Karpas-422 (cell line): ENCODE measurements at places on chromosomes 2 and 18. TPM values are rescaled to one million over a fixed set of nuclear protein-coding genes. Genes with fewer than 3 reads are reported as not detected.

Gene FOXI3
- not detected in 2 replicates for total RNA-seq

Gene CDH19
- not detected in 2 replicates for total RNA-seq

DNA sequence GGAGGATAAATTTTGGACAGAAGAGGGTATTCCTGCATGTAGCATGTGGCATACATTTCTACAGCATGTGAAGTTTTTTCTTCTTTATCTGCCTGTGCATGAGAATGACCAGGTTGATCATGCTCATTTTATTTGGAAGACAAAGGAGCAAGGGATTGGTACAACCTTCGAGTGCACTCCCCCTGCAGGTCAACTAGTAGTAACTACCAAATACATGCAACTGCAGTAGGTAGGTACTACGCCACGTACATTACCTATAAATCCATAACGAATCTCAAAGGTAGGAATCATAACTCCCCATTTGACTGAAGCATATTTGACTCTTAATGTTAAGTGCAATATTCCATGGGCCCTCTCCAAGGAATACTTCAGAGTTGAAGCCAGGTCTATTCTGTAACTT, 763.9 kb downstream of the TSN start:
- DNase-seq, result peak; percentile 66

DNA sequence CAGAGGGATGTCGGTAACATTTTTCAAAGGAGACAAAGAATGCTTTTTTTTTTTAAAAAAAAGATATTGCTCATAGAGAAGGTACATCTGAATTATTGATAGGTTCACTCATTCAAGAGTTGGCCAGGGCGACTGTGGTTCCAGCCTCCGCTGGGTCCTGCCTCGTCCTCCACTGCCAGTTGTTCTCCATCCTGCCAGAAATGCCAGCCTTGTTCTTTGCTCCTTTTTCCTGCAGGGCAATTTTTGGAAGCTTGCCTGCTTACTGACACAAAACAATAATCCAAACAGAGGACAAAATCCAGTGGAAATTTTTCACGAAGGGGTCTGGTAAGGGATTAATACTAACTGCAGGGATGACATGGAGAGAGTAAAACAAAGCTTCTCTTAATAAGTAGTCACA, 1113.0 kb downstream of the CBLN2 start:
- DNase-seq, result no peak

DNA sequence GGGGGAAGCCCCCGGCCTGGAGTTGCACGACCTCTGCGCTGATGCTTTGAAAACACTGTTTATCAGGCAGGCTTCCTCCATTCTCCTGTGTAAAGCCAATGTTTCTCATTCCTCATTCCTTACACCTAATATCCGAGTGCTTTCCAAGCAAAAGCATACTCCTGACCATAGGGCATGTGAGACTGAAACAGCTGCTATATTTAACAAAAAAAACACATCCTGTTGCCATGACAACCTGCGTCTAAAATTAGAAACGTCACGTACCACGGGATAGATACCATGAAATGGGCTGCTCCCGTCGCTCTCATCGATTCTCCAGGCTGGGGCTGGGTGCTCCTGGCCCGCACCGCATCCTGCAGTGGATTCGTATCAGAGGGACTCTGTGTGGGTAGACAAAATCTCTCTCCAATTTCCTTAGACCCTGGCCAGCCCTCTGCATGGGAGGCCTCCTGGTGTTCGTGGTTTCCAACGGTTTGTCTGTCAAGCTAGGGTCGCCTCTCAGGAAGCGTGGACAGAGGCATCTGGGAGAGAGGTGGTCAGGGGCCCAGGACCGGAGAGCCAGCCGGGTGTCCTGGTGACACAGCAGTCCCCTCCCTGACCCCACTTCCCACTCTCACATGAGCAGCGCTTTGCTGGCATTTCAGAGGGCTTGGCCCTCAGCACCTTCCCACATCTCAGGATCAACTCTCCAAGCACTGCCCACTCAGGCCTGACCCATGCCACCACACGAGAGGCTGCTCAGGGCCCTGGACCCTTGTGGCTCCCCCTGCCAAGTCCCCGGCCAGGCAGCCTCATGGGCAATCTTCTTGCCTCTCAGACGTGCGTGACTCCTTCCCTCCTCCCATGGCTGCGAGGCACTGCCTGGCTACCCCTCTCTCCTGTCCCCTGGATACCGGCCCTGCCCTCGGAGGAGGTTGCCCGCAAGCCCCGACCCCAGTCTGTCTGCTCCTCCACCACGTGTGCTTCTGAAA, 268.1 kb downstream of the NDUFA10 start:
- DNase-seq, result no peak

- peak; percentile 59 for DNase-seq
These were observed 38.8 kb downstream of the BMP10 start for GRCh38 chr2:68832233-68832869.

- DNase-seq, result no peak
These were observed 186.6 kb downstream of the NOL4 start for GRCh38 chr18:34038086-34038485.
